A549 treated with DMSO at 1 μM for 4 hours (cell line): ENCODE measurements at places on chromosomes 13 and 19. TPM values are rescaled to one million over a fixed set of nuclear protein-coding genes. Genes with fewer than 3 reads are reported as not detected.

TLE6 gene
- total RNA-seq = 4.1 to 6.1 TPM (median 5.0 TPM) in 5 replicates

UPK1A gene
- total RNA-seq = 0.64 to 1.2 TPM (median 0.84 TPM) in 5 replicates

SMARCA4 gene
- 7.7 to 11.5 TPM (median 10.1 TPM) in 5 replicates for total RNA-seq

MYPOP gene
- total RNA-seq = 5.3 to 10.7 TPM (median 9.4 TPM) in 5 replicates

CGB3 gene
- 0.14 to 0.47 TPM (median 0.38 TPM) in 4 of 5 replicates, not detected in the other for total RNA-seq

TEX101 gene
- total RNA-seq = not detected in 5 replicates

ARHGAP33 gene
- total RNA-seq = 3.5 to 9.2 TPM (median 6.2 TPM) in 5 replicates

OLFM4 gene
- not detected in 5 replicates for total RNA-seq

TPTE2 gene
- total RNA-seq = not detected in 5 replicates

CYP2S1 gene
- total RNA-seq = 25.7 to 32.0 TPM (median 28.7 TPM) in 5 replicates

TLE2 gene
- total RNA-seq = 2.2 to 3.3 TPM (median 2.5 TPM) in 5 replicates

GARIN5A gene
- 1.4 to 2.2 TPM (median 1.8 TPM) in 5 replicates for total RNA-seq

MYO9B gene
- total RNA-seq = 24.2 to 38.4 TPM (median 34.6 TPM) in 5 replicates

C19orf67 gene
- total RNA-seq = not detected in 5 replicates

SIGLEC7 gene
- not detected in 5 replicates for total RNA-seq

ZNF578 gene
- total RNA-seq = not detected in 5 replicates

TBXA2R gene
- total RNA-seq = 0.59 to 1.1 TPM (median 0.65 TPM) in 5 replicates

ZIC2 gene
- 10.4 to 17.7 TPM (median 12.5 TPM) in 5 replicates for total RNA-seq

ZNF221 gene
- total RNA-seq = 0.49 to 1.4 TPM (median 0.67 TPM) in 5 replicates

FUT2 gene
- total RNA-seq = not detected in 5 replicates
